ENCODE measurements at places on chromosomes 11 and 22.

GRCh38 chr22:19055801-19056200 is 66.4 kb downstream of the DGCR2 start:
- H3K4me3 ChIP-seq: no peak overlapping the region
- peaks cover 99% of the 10 kb centered on the region for H3K36me3 ChIP-seq
- no peak for DNase-seq
- H3K27ac ChIP-seq: no peak overlapping the region

GRCh38 chr22:39429186-39429585 is 27.6 kb upstream of the MGAT3 start:
- no peaks in the 10 kb centered on the region for H3K27me3 ChIP-seq
- H3K36me3 ChIP-seq: no peaks in the 10 kb centered on the region
- H3K4me3 ChIP-seq: no peak overlapping the region
- no peak for DNase-seq

DNA sequence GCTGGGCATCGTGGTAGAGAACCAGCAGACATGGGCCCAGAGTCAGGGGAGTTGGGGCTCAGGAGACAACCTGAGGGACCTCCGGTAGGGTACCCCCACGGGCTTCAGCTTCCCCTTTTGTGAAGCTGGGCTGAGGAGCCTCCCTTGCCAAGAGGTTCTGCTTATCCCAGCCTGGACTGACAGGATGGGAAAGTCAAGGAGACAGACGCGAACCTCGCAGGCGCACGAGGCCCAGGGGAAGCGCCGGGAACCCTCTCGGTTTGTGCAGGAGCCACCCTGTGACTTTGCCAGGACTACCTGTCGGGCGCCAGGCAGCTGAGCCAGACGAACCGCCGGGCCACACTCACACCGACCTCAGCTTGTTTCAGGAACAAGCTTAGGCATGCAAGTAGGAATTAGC is 566.1 kb downstream of the BRD1 start:
- no peak for DNase-seq
- H3K36me3 ChIP-seq: no peaks in the 10 kb centered on the region
- H3K4me1 ChIP-seq: no peaks in the 10 kb centered on the region
- H3K4me3 ChIP-seq: no peak overlapping the region
- H3K27ac ChIP-seq: no peak overlapping the region
- H3K27me3 ChIP-seq: no peaks in the 10 kb centered on the region

- H3K27me3 ChIP-seq: no peaks in the 10 kb centered on the region
- no peak overlapping the region for H3K4me3 ChIP-seq
- no peak overlapping the region for H3K27ac ChIP-seq
- no peaks in the 10 kb centered on the region for H3K36me3 ChIP-seq
Observed at GRCh38 chr11:69498614-69499175, 17.2 kb downstream of the LINC01488 start.

DNA sequence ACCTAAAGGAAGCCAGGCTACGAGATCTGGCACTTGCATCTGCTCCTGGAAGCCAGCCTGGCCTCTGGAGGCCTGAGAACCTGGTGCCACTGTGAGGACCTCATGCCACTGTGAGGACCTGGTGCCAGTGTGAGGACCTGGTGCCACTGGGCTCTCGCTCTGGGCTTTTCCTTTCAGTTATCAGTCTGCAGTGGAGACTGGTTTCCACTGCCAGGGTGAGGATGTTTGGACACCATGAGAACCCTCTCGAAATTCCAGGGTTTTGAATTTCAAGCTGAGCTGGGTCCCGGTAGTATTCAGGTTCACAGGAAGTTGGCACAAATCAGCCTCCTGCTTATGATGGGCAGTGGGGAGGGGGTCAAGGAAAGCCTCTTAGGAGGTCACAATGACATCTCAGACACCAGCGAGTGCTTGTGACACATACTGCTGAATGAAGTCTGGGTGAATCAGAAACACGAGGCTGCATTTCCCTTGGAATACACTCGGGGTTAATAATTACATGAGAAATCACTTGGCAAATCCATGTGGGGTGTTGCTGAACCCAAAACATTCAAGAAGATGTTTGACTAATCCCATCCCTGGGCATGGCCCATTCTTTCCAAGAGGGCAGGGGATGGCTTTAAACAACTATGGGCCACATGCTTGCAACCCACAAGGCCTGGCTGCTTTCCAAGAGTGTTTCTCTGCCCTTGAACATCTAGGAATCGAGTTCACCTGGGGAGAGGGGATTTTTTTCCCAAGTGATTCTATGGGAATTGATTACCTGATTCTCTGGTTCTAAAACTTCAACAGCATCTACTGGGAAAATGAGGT is 60.2 kb downstream of the LINC01488 start:
- H3K4me3 ChIP-seq: no peak overlapping the region
- no peak for DNase-seq
- peak overlapping the region; percentile 87 for H3K27ac ChIP-seq
- peaks cover 27% of the 10 kb centered on the region for H3K4me1 ChIP-seq
- H3K36me3 ChIP-seq: no peaks in the 10 kb centered on the region

GRCh38 chr22:28855355-28856094 is 27.8 kb upstream of the ZNRF3 start:
- H3K4me1 ChIP-seq: no peaks in the 10 kb centered on the region
- H3K36me3 ChIP-seq: no peaks in the 10 kb centered on the region
- DNase-seq: peak; percentile 79
- no peak overlapping the region for H3K4me3 ChIP-seq
- no peak overlapping the region for H3K27ac ChIP-seq

DNA sequence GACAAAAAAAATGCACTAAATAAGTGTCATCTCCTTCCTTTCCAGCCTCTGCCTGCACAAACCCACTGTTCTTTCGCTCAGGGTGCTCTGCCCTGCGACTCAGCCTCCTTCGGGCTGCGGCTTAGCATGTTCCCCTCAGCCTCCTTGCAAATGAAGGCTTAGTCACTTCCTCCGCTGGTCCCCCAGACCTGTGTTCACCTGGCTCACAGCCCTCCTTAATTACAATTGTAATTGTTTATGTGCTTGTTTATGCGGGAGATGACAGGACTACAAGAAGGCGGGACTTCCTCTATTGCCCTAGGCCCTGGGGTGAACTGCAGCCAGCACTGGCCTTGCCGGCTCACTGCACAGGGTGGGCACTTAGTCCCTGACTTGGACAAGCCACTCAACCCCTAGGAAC is 303.6 kb downstream of the KIRREL3 start:
- no peaks in the 10 kb centered on the region for H3K27me3 ChIP-seq
- no peaks in the 10 kb centered on the region for H3K4me1 ChIP-seq
- no peak overlapping the region for H3K4me3 ChIP-seq
- no peak for DNase-seq
- H3K27ac ChIP-seq: no peak overlapping the region
- H3K36me3 ChIP-seq: no peaks in the 10 kb centered on the region

DNA sequence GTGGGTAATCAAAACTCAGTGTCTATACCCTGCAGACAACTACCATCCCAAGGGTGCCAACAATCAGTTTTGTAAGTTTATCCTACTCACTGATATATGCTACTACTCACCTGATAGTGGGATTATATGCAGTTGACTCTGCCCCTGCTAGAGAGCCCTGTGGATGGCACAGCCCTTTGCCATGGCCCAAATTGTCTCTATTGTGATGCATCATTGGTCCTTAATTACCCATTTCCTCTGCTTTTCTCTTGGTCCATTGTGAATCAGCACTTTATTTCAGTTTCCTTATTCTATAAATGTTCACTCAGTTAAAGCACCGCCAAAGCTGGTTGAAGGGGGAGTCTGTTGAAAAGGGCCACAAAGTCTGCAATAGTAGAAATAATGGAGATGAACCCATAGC is 42.3 kb downstream of the PLAAT5 start:
- H3K4me3 ChIP-seq: no peak overlapping the region
- no peaks in the 10 kb centered on the region for H3K4me1 ChIP-seq

GRCh38 chr11:57601297-57601696 is 3.8 kb downstream of the SERPING1 start:
- no peak for DNase-seq
- no peaks in the 10 kb centered on the region for H3K27me3 ChIP-seq
- H3K4me3 ChIP-seq: no peak overlapping the region
- peaks cover 9% of the 10 kb centered on the region for H3K4me1 ChIP-seq
- H3K27ac ChIP-seq: no peak overlapping the region
- no peaks in the 10 kb centered on the region for H3K36me3 ChIP-seq

- peaks cover 20% of the 10 kb centered on the region for H3K4me1 ChIP-seq
- H3K4me3 ChIP-seq: no peak overlapping the region
- H3K27ac ChIP-seq: no peak overlapping the region
- H3K36me3 ChIP-seq: peaks cover 100% of the 10 kb centered on the region
- no peaks in the 10 kb centered on the region for H3K27me3 ChIP-seq
Observed at GRCh38 chr11:75280770-75281468, 40.3 kb downstream of the TPBGL start.

GRCh38 chr11:23711981-23712380 is 784.9 kb upstream of the LUZP2 start:
- DNase-seq: no peak
- H3K27me3 ChIP-seq: no peaks in the 10 kb centered on the region
- no peak overlapping the region for H3K27ac ChIP-seq
- no peak overlapping the region for H3K4me3 ChIP-seq
- H3K36me3 ChIP-seq: no peaks in the 10 kb centered on the region

GRCh38 chr11:27398400-27398770 is 35.4 kb upstream of the CCDC34 start:
- H3K4me1 ChIP-seq: no peaks in the 10 kb centered on the region
- no peak for DNase-seq
- H3K4me3 ChIP-seq: no peak overlapping the region

- H3K36me3 ChIP-seq: no peaks in the 10 kb centered on the region
- no peak for DNase-seq
- H3K4me3 ChIP-seq: peak overlapping the region; percentile 91
- H3K27ac ChIP-seq: no peak overlapping the region
Observed at GRCh38 chr22:19122752-19123492, 710 bp upstream of the DGCR2 start.

DNA sequence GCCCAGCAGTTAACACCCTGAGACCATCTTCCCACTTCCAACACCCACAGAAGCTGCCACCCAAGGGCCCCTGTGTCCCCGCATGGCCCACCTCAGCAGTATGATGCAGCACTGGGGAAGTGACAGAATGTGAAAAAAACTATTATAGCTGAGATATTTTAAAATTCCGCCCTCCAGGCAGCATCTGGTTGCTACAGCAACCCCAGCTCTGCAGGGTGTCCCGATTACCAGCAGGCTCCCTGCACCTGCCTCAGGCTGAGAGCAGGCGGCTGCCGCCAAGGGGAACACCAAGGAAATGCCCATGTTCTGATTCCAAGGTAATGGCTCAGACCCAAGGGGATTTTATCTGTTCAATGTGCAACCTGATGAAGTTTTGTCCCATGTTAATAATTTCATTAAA is 10.5 kb upstream of the TMEM121B start:
- H3K4me1 ChIP-seq: no peaks in the 10 kb centered on the region
- no peak overlapping the region for H3K4me3 ChIP-seq
- no peak overlapping the region for H3K27ac ChIP-seq
- peaks cover 15% of the 10 kb centered on the region for H3K36me3 ChIP-seq
- no peak for DNase-seq

- H3K27ac ChIP-seq: no peak overlapping the region
- no peak overlapping the region for H3K4me3 ChIP-seq
- no peaks in the 10 kb centered on the region for H3K36me3 ChIP-seq
- DNase-seq: no peak
Observed at GRCh38 chr11:2277933-2278523, 7.6 kb upstream of the ASCL2 start.

DNA sequence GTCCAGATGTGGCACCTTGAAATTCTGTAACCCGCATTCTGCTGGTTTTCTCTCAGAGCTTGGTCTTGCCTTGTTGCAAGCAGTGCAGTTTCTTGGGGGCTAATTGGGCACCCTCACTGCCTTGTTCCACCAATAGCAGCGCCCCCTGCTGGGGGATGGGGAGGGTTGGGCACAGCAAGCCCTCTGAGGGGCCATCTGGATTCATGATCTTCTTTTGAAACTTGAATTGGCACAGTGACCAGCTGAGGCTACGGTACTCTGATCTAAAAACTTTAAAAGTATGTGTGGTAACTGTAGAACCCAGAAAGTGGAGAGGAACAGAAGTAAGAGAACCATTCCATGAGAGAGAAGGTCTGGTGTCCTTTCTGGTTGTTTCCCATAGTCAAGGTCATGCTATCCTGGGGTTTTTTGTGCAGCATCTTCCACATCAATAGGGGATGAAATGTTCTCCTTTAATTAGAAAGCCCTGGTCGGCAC is 64.2 kb downstream of the MED15 start:
- no peak overlapping the region for H3K27ac ChIP-seq
- no peaks in the 10 kb centered on the region for H3K27me3 ChIP-seq
- H3K4me3 ChIP-seq: no peak overlapping the region

DNA sequence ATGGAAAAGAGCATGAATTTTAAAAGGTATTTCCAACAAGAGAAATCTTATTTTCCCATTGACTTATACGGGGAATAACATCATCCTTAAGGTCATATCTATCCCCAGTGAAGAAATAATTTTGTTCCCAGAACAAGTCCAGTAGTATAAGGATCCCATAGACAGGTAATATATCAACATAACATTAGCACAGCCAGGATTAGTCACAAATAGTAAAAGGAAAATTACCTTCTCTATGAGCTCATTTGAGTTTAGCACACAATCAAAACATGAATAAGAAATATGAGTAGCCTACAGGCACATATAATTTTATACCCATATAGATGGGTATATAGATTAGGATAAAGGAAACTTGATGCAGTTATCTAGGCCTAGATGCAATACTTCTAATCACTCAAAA is 2.8 kb upstream of the OR52K1 start:
- DNase-seq: no peak
- H3K27me3 ChIP-seq: no peaks in the 10 kb centered on the region
- H3K27ac ChIP-seq: no peak overlapping the region
- no peak overlapping the region for H3K4me3 ChIP-seq
- no peaks in the 10 kb centered on the region for H3K36me3 ChIP-seq

DNA sequence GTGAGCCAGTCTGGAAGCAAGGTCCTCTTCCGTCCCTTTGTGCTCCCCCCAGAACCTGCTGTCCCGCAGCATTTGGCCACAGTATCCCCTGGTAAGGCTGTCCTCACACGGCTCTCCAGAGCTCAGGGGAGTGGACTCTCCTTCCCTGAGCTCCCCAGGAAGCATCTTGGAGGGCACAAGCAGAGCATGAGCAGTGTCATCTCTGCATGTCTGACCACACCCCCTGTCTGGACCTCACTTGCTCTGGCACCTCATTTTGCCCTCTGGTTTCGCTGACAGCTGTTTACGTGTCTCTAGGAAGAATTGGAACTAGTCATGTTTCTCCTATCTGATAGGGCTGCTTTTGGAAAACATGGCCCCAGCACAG is 15.5 kb downstream of the DCPS start:
- no peaks in the 10 kb centered on the region for H3K27me3 ChIP-seq
- H3K27ac ChIP-seq: peak overlapping the region; percentile 79
- no peak for DNase-seq
- no peaks in the 10 kb centered on the region for H3K36me3 ChIP-seq
- no peak overlapping the region for H3K4me3 ChIP-seq

DNA sequence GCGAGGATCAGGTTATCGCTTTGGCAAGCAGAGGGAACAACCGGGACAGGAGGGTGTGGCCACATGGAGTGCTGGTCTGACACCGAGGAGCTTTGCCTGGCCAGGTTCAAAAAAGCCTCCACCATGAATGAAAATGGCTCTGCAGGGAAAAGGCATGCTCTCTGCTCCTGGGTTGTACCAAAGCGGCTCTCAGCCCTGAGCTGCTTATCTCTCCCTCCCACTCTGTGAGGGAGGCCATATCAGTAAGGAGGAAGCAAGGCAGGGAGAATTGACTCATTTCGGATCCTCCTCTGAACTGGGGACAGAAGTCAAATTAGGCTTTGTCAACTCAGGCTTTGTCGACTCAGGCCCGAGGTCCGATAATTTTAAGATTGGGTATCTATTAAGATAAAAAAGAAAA is 82.9 kb upstream of the CRTAM start:
- no peak for DNase-seq
- no peaks in the 10 kb centered on the region for H3K4me1 ChIP-seq
- H3K36me3 ChIP-seq: no peaks in the 10 kb centered on the region
- no peaks in the 10 kb centered on the region for H3K27me3 ChIP-seq

- no peak for DNase-seq
- H3K36me3 ChIP-seq: no peaks in the 10 kb centered on the region
- no peak overlapping the region for H3K27ac ChIP-seq
Observed at GRCh38 chr11:131914361-131914774, 544.0 kb downstream of the NTM start.

All from left lung (tissue), 14 donors.